ENCODE measurements at places on chromosomes 11 and 22.
A peak's percentile ranks its signal among the peaks of the same experiment; 100 is the strongest.

GRCh38 chr11:125079151-125079877 lies 16.2 kb downstream of the SLC37A2 start:
- no peak for DNase-seq

DNA sequence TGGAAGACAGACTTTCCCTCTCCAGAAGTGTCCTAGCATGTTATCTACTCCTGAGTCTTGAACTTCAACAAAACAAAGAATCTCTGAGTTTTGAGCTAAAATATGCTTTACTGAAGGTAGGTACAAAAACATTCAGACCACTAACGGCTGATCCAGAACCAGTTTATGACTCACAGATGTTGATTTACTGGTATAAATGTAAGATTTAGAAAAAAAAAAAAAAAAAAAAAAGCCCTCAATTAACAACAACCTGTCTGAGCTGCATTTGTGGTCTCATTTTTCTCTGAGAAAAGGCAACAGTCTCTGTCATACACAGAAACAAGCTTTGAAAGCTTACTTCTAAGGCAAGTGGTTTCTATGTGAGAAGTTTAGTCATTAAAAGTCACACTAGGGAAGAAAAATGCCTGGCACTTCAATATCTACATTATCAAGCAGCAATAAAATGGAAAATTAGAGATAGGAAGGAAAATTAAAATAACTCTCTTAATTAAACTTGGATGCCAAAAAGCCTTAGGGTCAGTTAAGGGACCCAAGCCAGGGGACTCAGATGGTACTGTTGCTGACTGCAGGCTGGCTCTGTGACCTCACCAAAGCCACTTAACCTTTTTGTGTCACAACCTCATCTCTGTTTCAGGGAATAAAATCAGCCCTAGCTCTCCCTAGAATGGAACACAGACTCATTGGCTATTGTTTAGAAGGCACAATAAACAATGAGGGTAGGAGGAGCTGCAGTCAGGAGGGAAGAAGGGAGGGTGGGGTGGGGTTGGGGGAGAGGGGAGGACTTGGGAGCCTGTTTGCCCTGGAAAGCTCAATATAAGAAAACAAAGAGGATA lies 61.7 kb downstream of the ETS1 start:
- DNase-seq, result peak; percentile 33

- no peak for DNase-seq
These were observed 11.4 kb upstream of the HPX start for GRCh38 chr11:6452219-6452618.

DNA sequence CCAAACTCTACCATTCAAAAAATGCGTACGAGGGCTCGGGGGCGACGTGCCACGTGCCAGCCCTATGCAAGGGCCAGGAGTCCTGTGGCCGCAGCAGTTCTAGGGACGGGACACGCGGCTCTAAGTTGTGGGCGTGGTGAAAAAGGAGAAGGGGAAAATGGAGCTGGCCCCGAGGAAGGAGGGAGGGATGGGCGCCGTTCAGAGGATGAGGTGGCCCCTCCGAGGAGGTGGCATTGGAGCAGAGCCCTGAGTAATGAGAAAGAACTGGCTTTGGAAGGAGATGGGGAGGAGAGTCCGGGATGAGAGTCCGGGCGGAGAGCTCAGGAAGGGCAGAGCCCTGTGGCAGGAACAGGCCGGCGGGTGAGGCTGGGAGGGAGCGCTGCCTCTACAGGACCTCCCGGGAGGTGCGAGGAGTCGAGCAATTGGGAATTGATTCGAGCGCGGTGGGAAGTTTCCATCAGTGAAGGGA lies 21.0 kb downstream of the OTUB1 start:
- no peak for DNase-seq

GRCh38 chr11:126488591-126489370 lies 133.3 kb downstream of the ST3GAL4 start:
- DNase-seq, result no peak

GRCh38 chr11:1870721-1871466 lies 18.0 kb downstream of the LSP1 start:
- DNase-seq, result no peak

All from NCI-H1417 (cell line).